Right renal pelvis (tissue), 4 donors: ENCODE measurements at places on chromosomes 3 and 15. TPM values are rescaled to one million over a fixed set of nuclear protein-coding genes. Genes with fewer than 3 reads are reported as not detected.

The UBL7 gene
- 69.4 TPM for polyA plus RNA-seq

The RMDN3 gene
- polyA plus RNA-seq: 43.9 TPM

- DNase-seq: no peak
Measured at GRCh38 chr3:12932347-12932746, 91.0 kb upstream of the RPL32 start.

DNA sequence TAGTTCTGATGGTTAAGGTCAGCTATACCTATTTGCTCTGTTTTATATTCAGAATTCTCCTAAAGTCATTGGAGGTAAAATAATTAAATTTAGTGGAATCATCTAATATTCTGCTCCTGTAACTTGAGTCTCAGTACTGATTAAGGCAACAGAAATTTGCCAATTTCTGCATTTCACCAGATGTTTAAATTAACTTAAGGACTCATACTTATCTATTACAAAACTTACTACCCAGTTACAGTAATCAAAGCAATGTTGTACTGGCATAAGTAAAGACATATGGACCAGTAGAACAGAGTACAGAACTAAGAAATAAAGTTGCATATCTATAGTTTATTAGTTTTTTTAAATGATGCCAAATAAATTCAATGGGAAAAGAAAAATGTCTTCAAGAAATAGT, 1043.8 kb downstream of the OTOL1 start:
- DNase-seq: no peak

DNA sequence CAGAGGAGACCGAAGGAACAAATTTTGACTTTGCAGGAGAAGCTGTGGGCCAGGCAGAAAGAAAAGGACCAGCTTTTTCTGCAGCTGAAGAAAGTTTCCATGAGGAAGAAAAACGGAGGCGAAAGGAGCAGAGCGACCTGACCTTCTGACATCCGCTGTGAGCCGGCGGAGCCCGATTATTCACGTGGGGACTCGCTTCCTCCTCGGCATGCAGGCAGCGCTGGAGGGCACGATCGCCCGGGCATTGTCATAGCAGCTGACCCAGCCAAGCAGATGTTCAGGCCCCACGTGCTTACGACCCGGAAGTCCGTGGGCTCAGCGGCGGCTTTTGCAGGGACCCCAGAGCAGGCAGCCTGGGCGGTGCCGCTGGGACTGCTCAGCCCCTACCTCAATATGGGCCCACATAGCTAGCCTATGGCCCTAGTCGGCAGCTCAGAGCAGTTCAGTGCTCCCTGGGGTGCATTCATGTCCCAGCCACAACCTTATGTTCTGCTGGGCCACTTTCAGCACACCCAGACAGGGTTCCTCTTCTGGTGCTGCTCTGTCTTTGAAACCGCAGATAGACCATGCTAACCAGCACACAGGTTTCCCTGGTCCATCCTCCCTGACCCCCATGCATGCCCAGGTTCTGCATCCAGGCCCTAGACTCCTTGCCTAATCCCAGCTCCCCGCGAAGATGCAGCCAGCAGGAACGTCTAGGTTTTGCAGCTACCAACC, 10.5 kb upstream of the EIF4A2 start:
- no peak for DNase-seq

DNA sequence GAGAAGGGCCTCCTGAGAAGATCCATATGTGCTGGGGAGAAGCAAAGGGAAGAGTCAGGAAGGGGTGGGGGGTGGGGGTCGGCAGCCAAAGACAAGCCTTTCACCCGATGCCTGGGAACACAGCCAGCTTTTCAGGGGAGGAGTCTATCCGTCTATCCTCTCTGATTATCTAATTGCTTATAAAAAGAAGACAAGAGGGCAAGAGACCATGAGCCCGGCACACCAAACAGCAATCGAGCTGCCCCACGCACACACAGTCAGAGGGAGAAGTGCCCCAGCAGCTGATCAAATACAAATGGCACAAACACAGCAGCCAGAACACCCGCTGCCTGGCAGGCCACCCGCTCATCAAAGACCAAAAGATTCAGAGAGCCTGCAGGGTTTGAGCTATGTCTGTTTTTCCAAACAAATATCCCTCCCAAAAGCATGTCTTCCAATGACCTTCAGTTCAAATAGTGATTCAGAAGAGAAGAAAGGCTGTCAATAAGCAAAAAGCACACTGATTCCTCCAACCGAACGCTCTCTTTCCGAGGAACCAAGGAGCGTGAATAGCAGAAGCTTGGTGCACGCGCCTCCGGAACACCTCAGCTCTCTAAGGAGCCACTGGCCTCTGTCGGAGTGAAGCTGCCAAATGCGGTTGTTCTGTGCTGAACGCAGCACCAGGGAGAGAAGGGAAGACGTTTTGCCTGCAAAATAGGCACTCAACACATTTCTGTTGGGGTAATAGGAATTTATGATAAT, 419.2 kb downstream of the OCA2 start:
- DNase-seq: no peak

The SNRPA1 gene
- polyA plus RNA-seq: 63.6 TPM

The ONECUT1 gene
- polyA plus RNA-seq: not detected

DNA sequence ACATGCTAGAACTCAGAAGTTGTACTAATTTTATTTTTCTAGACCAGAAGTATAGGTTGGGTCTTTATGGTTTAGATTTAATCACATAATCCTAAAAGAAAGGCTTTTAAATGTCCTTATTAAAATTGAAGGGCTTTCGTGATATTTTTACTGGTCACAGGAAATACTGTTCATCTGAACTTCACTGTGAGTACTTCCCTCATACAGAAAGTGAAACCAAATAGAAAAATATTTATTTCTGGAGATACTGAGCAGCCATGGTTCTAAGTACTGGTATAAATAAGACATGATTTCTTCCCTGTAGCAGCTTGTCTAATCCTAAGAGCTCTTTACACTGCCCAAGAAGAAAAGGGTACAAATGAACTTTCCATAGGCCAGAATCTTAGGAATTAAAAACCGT, 2.0 kb downstream of the SNRK start:
- no peak for DNase-seq

The FGD5 gene
- 24.2 TPM for polyA plus RNA-seq

The CTXN2 gene
- 0.18 TPM for polyA plus RNA-seq

GRCh38 chr3:134374791-134375581, 739 bp upstream of the AMOTL2 start:
- DNase-seq: no peak

GRCh38 chr3:127174715-127175140, 18.2 kb upstream of the PRR23E start:
- DNase-seq: no peak

- DNase-seq: no peak
Measured at GRCh38 chr3:46462111-46462510, 2.6 kb downstream of the LTF start.

The AGBL1 gene
- polyA plus RNA-seq: 0.10 TPM
